ENCODE measurements at places on chromosomes 3 and 15.

DNA sequence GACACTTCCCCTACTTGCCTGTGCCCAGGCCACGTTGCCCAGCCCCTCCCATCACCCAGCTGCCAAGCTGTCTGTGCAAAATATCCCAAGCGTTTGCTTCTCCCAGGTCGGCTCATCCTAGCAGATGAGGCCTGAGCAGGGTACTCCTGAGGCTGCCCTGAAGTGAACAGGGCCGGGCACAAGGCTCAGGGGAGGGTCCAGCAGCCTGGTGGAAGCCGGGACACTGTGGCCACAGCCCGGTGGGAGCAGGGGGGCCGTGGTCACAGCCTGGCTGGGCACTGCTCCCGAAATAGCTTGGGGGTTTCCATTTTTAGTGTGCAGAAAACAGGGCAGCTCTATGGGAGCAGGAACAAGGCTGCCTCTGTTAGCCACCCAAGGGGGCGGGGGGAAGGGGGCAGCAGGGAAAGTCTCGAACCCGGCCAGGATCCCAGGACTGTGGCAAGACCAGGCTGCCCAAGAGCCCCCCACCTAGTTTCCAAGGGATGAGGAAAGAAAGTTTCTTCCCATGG is 3.4 kb downstream of the PLXNB1 start:
- no peak for DNase-seq

DNA sequence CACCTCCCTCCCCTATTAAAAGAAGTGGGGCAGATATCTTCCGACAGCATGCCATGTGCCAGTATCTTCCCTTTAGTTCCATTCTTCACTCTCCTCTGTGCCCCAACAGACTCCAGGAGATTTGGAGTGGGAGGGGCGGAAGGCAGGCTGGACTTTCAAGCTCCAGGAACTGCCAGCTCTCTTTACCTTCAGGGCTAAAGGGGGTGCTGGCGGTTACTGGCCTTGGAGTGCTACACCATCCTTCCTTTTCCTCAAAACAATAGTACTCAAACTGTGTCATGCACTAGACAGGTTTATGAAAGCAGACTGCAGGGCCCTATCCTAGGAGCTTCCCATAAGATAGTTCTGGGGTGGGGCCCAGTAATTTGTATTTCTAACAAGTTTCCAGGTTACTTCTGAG is 6.0 kb downstream of the LINS1 start:
- DNase-seq: no peak

GRCh38 chr15:84832448-84833040 is 15.4 kb downstream of the ALPK3 start:
- DNase-seq: no peak

DNA sequence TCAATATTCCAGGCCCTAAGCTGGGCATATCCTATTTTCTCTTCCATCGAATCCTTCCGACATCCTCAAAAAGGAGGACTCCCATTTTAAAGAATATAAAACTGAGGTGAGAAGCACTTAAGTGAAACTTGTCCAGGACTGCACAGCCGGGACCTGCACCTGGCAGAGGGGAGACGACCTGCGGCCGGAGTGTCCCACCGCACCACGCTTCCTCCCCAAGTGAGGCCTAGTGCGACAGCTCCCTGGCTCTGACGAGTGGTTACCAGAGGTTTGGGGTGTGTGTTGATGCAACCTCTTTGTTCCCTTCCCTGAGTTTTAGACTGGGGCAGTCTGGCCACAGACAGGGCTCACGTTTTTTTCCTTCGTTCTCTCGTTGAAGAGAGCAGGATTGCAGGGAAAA is 24.9 kb upstream of the ATP2B2 start:
- no peak for DNase-seq

GRCh38 chr15:80832686-80833085 is 53.5 kb downstream of the CEMIP start:
- DNase-seq: no peak

GRCh38 chr15:41790756-41791546 is 16.7 kb downstream of the MAPKBP1 start:
- no peak for DNase-seq

- no peak for DNase-seq
These were observed 160.2 kb downstream of the SERPINI1 start for GRCh38 chr3:167895684-167896083.

DNA sequence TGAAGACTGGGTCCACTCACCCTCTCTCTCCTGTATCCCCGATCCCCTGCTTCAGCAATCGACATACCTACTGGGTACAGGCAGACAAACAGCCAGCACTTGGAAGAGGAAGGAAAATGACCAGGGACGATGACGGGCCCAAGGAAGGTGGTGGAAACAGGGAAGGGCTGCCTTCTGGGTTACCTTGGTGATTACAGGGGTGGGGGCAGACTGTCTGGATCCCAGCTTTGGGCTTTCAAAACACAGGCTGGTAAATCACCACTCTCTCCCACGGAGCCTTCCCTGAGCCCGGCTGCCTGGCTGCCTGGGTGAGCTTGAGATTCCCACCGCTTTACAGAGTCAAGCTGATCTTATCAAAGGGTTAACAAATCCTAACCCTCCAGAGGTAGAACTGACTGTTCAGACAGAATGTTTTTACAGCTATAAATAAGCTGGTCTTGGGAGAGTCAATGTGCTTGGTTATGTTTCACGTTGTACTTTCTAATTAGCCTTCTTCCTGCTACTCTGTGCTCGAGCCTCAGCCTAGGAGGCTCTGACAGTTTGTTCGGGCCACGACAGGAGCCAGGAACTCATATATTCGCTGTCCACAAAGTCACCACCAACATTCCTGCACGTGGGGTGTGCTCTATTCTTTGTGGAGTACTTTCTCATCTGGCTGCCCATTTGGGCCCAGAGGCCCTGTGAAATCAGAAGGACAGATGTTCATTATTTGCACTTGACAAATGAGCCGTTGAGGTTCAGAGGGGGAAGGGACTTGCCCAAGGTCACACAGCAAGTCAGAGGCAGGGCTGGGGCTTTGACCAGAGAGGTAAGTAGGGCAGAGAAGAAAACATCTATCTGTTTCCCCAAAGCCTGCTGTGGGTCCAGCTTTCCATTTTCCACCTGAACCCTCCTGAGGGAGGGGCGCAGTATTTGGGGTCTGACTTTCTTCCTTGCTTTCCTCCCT is 63.5 kb downstream of the FEM1B start:
- DNase-seq: no peak

DNA sequence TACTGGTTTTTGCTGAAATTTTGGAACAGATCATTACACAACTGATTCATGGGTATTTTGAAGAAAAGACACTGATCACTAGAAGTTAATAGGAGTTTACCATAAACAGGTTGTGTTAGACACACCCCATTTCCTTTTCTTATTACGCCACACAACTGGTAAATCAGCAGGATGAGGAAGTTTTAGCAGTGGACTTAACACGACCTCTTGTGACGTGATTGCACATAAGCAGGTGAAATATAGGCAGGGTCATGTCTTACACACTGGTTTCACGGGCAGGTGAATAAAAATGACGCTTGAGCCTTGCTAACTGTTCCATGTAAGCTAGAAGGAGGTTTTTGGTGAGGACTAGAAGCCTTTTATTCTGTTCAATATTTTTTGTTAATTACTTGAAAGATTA is 27.1 kb upstream of the TPRG1 start:
- DNase-seq: no peak

- no peak for DNase-seq
These were observed 80.2 kb downstream of the CBLB start for GRCh38 chr3:105788593-105788992.

Measured in activated T-helper 1 cell treated with Interleukin-2 at 50 U/mL for 16 hours (primary cell).